ENCODE measurements at places on chromosomes 5 and 9. TPM values are rescaled to one million over a fixed set of nuclear protein-coding genes. Genes with fewer than 3 reads are reported as not detected.

DNA sequence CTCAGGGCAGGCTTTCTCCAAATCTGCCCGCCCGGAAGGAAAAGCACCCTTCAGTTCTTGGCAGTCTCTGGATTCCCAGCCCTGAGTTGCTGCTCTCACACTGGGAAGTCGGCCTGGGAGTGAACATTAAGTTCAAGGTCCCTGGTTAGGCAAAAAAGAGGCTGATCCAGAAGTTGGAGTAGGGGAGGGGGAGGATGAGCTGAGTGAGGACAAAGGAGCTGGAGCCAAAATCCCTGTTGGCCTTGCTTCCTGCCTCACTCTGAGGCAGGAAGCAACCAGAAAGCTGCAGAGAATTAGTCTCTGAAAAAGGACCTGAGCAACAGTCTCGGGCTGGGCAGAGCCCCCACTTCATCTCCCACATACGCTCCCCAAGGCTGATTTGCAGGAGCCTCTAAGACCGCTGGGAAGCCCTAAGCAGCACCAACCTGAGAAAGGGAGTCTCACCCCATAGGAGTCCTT is 15.0 kb upstream of the RPS14 start:
- peak; percentile 64 for DNase-seq

- peak; percentile 65 for DNase-seq
Measured at GRCh38 chr9:33106827-33107621, 30.6 kb upstream of the SMU1 start.

Gene NEUROG1
- not detected for total RNA-seq

- DNase-seq = no peak
Measured at GRCh38 chr9:132401824-132402223, 4.8 kb downstream of the TTF1 start.

GRCh38 chr5:29853711-29854220 is 1339.7 kb upstream of the CDH6 start:
- no peak for DNase-seq

Gene MARCOL
- not detected for total RNA-seq

GRCh38 chr5:155786108-155786507 is 540.9 kb upstream of the SGCD start:
- DNase-seq = no peak

- DNase-seq = no peak
Measured at GRCh38 chr5:90424245-90424644, 14.7 kb upstream of the CETN3 start.

DNA sequence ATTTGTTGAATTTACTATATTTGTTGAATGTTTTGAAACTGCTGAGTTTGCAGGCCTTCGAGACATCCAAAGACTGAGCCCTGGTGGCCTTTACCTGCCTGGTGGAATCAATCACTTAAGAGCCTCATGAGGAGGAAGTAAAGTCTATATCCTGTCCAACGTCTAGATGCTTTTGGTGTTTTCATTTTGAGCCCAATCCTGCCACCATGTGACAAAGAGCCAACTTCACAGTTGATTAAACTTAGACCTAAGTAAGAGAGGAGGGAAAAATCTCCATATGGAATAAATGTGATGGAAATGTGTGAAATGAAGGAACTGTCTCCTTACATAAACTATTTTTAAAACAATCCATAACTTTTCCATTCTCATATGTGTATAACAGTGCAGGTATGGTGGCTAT is 220.1 kb downstream of the PRR16 start:
- no peak for DNase-seq

Data from tongue (tissue), 3 donors.